GF-D8 (cell line): ENCODE measurements at places on chromosomes 7 and 10.
A peak's percentile ranks its signal among the peaks of the same experiment; 100 is the strongest.

- DNase-seq: no peak
Measured at GRCh38 chr7:131778601-131779000, 222.2 kb upstream of the PODXL start.

DNA sequence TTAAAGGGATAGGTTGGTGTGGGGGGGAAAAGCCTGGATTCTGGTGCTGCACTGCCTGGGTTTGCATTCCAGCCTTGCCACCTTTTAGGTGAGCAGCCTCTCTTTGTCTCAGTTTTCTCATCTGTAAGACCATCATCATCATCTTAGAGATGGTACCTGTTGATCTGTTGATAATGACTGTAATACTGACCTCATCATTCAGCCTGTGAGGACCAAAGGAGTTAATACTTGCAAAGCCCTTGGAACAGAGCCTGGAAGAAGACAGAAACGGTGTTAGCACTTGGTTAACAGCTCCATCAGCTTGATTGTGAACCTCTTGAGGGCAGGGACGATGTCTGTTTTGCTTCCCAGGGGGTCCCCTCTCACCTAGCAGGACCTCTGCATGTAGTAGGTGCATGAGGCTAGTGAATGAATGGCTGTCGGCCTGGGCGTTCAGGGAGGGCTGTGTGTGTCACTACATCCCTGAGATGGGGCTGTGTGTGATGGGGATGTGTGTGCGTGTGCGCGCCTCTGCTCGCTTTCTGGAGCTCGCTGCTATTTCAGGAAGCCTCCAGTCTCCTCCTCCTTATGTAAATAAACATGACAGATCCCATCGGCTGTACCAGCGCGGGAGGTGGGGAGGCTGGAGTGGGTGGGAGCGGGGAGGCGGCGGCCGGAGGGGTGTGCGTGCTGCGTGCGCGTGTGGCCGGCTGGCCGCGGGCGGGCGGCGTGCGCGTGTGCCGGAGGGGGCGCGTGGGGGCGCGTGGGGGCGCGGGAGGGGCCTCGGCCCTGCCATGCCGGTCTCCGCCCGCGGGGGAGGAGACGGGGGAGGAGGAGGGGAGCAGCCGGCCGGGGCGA lies 61.2 kb downstream of the NEURL1 start:
- no peak for DNase-seq

- DNase-seq: no peak
Measured at GRCh38 chr10:42984035-42984610, 92.7 kb upstream of the RET start.

DNA sequence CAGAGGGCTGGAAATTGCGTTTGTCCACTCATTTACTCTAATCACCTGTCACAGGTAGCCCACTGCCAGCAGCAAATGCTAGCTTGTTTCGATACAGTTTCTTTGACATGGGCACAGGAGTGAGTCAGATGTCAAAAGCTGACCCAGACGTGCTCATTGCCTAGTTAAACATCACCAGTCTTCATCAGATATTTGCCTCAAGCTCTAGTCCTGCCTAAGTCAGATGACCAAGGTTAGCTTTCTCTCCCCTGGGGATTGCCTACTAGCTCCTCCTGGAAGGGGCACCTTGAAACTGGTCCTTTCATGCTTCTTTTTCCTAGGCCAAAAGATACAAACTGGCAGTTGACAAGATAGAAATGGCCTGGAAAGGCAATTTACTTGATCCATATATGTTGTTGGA lies 35.2 kb downstream of the GPAM start:
- no peak for DNase-seq

- DNase-seq: no peak
Measured at GRCh38 chr10:27541796-27542729, 38.0 kb downstream of the RAB18 start.

- DNase-seq: no peak
Measured at GRCh38 chr7:144584726-144585125, 181.2 kb upstream of the NOBOX start.

DNA sequence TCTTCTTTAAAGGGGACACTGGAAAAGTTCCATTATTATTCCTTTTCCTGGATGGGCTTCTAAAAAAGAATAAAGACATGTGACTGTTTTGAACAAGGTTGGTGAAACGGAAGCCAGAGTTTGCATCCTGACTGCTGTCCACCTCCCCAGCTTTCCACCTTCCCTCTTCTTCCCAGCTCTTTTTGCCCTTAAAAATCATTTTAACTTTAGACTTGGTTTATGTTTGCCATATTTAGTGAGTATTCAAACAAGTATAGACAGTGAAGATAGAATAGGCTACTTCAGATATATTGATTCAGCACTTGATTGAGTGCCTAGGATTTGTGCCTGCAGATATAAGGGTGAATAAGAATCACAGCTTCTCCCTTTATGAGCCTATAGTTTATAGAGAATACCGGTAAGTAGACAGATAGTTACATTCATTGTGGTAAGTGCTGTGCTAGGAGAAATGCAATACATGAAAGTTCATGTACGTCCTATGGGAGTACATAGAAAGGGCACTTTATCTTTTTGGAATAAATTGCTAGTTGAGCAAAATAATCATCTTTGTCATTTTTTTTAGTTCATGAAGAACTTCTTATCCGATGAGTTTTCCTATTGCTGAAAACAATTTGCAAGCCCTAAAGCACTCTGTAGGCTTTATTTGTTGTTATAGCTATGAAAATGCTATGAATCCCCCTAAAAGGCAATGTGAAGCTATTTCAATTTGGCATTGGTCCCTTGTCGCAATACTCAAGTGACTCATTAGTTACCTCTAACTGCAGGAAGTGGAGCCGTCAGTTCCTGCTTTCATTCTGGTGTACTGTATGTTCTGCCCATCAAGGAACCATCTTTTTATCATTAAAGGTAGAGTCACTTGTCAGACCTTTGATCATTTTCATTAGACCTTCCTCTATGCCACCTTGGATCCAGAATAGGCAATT lies 57.2 kb upstream of the STRIP2 start:
- DNase-seq: peak; percentile 60

- no peak for DNase-seq
Measured at GRCh38 chr10:58070956-58071355, 196.7 kb downstream of the IPMK start.

- DNase-seq: no peak
Measured at GRCh38 chr7:42359946-42360345, 122.9 kb upstream of the GLI3 start.

- DNase-seq: no peak
Measured at GRCh38 chr7:94898340-94898739, 9.1 kb upstream of the PPP1R9A start.

- DNase-seq: no peak
Measured at GRCh38 chr10:126806498-126806897, 98.7 kb upstream of the DOCK1 start.

DNA sequence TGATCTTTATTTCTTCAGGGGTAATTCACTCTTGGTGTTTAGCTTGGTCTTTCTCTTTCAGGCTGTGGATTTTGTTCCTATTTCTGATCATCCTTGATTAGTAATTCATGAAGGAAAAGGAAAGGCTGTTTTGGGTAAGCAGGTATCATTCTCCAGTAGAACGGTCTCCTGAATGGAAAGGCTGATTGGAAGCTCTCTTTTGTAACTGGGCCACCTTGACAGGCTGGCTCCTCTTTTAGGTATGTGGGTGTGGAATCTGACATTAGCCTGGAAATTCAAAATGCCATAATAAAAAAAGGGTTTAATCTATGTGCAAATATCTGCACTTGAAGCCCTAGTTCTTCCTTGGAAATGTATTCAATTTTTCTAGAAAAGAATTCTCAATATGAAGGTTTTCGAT lies 18.9 kb downstream of the TAS2R39 start:
- DNase-seq: no peak

GRCh38 chr10:114917927-114918672 lies 19.9 kb upstream of the TRUB1 start:
- no peak for DNase-seq

DNA sequence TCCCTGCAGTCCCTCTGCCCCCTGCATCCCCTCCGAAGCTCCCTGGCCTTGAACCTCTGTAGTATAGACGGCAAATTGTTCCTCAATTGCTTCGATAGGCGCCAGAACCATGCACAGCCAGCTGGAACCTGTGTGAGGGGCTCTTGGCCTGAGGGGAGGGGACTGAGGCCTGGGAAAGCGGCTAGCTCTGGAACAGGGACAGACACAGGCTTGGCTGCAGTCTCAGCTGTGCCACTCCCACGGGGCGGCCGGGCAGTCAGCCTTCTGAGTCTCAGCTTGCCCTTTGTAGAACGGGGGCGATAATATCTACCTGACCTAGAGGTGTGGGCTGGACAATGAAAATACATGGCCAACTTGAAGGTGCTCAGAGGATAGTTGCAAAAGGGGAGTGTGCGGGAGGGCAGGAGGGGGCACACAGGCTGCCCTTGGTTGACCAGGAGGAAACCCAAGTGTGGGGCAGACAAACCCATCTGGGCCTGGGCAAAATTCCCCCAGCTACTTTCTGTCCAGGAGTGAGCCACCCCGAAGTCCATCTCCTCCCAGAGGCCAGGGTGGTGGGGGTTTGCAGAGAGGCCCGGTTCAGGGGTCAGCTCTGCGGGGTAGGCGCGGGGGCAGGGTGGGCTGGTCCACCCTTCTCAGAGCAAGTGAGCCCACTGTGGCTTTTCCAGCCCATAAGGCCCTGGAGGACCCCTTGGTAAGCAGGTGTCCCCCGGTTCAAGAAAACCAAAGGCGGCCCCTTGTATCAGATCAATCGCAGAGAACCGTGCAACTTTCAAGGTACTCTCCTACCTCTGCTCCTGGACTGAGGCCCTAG lies 4.6 kb downstream of the CRYGN start:
- DNase-seq: no peak
